ENCODE measurements at places on chromosomes 16 and 17. TPM values are rescaled to one million over a fixed set of nuclear protein-coding genes. Genes with fewer than 3 reads are reported as not detected.

DNA sequence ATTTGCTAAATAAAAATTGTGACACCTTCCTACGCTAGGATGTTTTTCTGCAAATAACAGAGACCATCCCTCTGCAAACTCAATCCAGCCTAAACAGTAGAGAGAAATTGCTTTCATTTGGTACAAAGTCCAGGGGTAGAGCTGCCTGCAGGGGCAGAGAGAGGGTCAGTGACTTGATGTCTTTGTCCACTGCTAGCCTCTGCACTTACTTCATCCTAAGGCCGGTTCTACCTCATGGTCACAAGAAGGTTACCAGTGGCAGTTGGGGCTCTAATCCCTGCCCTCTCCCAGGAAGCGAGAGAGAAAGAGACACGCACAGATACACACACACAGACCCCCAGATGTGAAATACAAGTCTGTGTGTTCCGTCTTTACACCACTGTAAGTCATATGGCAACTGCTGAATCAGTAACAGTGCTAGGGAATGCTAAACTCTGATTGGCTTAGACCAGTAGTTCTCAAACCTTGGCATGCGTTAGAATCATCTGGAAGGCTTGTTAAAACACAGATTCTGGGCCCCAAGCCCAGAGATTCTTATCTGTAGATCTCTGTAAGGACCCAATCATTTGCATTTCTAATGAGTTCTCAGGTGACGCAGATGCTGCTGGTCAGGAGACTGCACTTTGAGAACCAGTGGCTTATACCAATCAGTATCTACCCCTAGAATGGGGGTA is 13.1 kb upstream of the LPCAT2 start:
- H3K4me1 ChIP-seq = peaks cover 8% of the 10 kb centered on the region
- DNase-seq = no peak
- H3K27ac ChIP-seq = no peak overlapping the region
- no peaks in the 10 kb centered on the region for H3K36me3 ChIP-seq

DNA sequence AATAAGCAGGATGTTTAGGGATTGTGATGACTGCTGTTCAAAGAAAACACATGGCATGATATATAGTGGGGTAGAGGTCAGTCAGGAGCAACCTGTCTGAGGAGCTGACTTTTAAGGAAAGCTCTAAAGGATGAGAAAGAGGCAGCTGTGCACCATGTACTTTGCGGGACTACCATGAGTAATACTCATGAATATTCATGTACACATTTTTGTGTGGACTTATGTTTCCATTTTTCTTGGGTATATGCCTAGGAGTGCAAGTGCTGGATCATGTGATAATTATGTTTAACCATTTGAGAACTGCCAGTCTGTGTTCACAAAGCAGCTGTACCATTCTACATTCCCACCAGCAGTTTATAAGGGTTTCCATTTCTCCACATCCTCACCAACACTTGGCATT is 35.8 kb downstream of the BEAN1 start:
- no peaks in the 10 kb centered on the region for H3K4me1 ChIP-seq
- H3K36me3 ChIP-seq = no peaks in the 10 kb centered on the region
- H3K27ac ChIP-seq = no peak overlapping the region
- peaks cover 21% of the 10 kb centered on the region for H3K27me3 ChIP-seq
- no peak overlapping the region for H3K4me3 ChIP-seq

Gene DPEP3
- total RNA-seq = not detected

DNA sequence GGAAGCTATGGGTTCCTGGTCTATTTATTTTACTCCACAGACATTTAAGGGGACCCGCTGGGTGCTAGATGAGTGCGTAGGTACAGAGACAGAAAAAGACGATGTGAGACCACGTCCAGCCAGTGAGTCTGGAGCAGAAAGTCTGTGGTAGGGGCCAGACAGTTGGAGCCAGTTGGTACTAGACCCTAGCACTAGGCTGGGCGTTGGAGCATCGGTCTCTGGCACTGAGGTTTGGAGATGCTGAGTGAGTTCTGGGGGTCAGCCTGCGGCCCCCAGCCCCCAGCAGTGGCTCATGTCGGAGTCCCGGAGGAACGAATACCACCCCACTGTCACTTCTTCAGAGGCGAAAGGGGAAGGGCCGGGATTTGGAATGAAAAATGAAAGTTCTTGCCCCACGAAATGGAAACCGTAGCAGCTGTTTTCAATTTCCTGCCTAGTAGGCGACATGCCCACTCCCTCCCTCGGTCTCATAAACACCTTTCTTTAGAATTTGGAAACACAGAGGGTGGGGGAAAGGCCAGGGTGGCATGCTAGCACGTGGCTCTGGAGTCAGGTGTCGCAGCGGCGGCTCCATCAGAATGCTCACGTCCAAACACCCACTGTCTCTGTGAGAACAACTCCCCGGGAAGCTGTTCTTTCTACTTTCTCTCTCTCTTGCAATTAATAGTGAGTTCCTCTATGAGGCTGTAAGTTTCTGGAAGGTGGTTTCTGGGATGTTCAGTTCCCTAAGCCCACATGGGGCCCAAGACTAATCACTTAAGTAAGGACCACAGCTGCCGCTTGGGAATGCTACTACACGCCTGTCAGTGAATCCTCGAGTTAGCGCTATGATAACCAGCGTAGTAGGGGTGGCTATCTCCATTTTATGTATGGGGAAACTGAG is 96.8 kb downstream of the IRF8 start:
- peaks cover 78% of the 10 kb centered on the region for H3K4me1 ChIP-seq
- H3K36me3 ChIP-seq = no peaks in the 10 kb centered on the region
- peak overlapping the region; percentile 73 for H3K27ac ChIP-seq
- peak overlapping the region; percentile 25 for H3K4me3 ChIP-seq
- peak; percentile 64 for DNase-seq

DNA sequence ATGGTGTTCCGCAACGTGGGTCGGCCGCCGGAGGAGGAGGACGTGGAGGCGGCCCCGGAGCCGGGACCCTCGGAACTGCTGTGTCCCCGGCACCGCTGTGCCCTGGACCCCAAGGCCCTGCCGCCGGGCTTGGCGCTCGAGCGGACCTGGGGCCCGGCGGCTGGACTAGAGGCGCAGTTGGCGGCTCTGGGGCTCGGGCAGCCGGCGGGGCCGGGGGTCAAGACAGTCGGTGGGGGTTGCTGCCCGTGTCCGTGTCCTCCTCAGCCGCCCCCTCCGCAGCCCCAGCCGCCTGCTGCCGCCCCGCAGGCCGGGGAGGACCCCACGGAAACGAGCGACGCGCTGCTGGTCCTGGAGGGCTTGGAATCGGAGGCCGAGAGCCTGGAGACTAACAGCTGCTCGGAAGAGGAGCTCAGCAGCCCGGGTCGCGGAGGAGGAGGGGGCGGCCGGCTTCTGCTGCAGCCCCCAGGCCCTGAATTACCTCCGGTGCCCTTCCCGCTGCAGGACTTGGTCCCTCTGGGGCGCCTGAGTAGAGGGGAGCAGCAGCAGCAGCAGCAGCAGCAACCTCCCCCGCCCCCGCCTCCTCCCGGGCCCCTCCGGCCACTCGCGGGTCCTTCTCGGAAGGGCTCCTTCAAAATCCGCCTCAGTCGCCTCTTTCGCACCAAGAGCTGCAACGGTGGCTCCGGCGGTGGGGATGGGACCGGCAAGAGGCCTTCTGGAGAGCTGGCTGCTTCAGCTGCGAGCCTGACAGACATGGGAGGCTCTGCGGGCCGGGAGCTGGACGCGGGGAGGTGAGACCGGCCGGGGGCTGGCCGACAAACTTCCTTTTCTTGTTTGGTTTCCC is 821 bp downstream of the SOCS7 start:
- H3K4me1 ChIP-seq = peaks cover 48% of the 10 kb centered on the region
- H3K27me3 ChIP-seq = no peaks in the 10 kb centered on the region
- H3K27ac ChIP-seq = no peak overlapping the region

DNA sequence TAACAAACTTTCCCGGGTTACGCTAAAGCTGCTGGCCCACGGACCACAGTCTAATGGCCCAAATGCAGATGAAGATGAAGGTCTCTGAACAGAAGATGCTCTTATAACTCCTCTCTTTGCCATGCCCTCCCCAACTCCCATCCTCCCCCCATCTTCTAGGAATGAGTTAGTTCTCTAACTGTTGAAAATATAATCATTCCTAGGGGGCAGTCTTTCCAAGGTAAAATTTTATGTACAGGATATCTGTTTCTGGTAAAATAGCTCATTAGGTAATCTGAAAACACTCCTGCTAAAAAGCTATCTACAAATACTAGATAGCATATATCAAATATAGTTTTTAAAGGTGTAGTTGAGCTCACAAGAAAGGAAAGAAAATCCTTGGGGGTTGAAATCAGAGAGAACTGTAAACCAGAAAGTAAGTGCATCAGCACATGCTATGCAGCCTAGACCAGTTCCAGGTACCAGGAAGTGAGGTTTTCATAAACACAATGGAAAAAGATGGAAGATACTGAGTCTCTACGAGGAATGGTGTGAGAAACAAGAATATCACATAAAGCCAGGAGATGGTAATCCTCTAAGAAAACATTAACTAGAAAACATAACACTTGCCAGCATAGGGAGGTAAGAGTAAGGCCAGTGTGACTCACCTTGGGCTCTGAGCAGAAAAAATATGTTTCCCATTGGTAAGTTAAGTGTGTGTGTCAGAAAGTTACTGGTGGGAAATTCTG is 38.1 kb downstream of the CMC2 start:
- H3K4me1 ChIP-seq = peaks cover 10% of the 10 kb centered on the region
- no peaks in the 10 kb centered on the region for H3K27me3 ChIP-seq
- H3K27ac ChIP-seq = no peak overlapping the region
- no peak overlapping the region for H3K4me3 ChIP-seq

DNA sequence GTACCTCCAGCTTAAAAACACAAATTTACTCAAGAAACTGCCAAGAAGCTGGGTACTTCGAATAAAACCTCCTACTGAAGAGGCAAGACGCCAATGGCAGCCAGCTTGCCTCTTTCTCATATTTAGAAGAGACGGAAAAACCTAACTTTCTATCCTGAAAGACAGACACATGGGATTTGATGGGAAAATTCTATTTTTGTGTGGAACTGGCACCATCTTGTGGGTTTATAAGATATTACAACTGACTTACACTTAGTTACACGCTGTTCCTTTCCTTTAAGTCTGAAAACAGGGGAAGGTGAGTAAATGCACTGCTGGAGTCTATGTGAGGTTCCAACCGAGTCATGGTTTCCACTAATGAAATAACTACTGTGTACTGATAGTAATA is 10.3 kb downstream of the ZNF18 start:
- no peaks in the 10 kb centered on the region for H3K27me3 ChIP-seq
- H3K4me1 ChIP-seq = peaks cover 6% of the 10 kb centered on the region
- H3K4me3 ChIP-seq = no peak overlapping the region
- no peak overlapping the region for H3K27ac ChIP-seq

DNA sequence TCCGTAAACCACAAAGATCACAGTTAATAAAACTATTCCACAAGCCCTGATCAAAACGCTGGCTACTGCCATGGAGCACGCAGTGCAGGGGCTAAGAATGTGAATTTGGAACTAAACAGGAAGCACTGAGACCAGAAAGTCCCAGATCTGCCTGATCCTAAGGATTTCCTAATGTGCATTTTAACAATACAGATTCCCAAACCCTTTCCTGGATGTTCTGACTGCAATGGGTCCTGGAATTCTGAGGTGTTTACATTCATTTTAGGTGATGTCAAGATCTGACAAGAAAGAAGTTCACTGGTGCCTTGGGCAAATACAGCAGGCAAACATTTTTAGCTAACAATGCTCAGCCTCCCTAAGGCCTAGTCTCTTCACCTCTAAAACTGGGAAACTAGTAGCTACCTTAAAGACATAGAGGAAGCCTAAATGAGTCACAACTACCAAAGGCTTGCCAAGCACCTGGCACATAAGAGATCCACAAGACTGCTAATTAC is 10.3 kb downstream of the NSMCE1 start:
- H3K36me3 ChIP-seq = peaks cover 34% of the 10 kb centered on the region
- no peak overlapping the region for H3K4me3 ChIP-seq
- peaks cover 84% of the 10 kb centered on the region for H3K4me1 ChIP-seq
- peak overlapping the region; percentile 47 for H3K27ac ChIP-seq

GRCh38 chr17:6641247-6641863 is 495 bp downstream of the TXNDC17 start:
- H3K4me1 ChIP-seq = peaks cover 56% of the 10 kb centered on the region
- H3K27ac ChIP-seq = peak overlapping the region; percentile 97
- peaks cover 18% of the 10 kb centered on the region for H3K36me3 ChIP-seq
- H3K27me3 ChIP-seq = no peaks in the 10 kb centered on the region
- peak overlapping the region; percentile 81 for H3K4me3 ChIP-seq

- H3K4me3 ChIP-seq = peak overlapping the region; percentile 78
- H3K27ac ChIP-seq = peak overlapping the region; percentile 42
Observed at GRCh38 chr16:23508589-23509440, 1.5 kb downstream of the GGA2 start.

- H3K27ac ChIP-seq = no peak overlapping the region
- no peak overlapping the region for H3K4me3 ChIP-seq
- H3K27me3 ChIP-seq = peaks cover 49% of the 10 kb centered on the region
- no peaks in the 10 kb centered on the region for H3K36me3 ChIP-seq
- no peaks in the 10 kb centered on the region for H3K4me1 ChIP-seq
- no peak for DNase-seq
Observed at GRCh38 chr17:36182176-36183000, 6.0 kb upstream of the TBC1D3B start.

- H3K27ac ChIP-seq = no peak overlapping the region
- no peak overlapping the region for H3K4me3 ChIP-seq
- H3K36me3 ChIP-seq = no peaks in the 10 kb centered on the region
- no peaks in the 10 kb centered on the region for H3K4me1 ChIP-seq
- no peak for DNase-seq
- H3K27me3 ChIP-seq = peaks cover 4% of the 10 kb centered on the region
Observed at GRCh38 chr17:52212851-52213250, 54.3 kb upstream of the CA10 start.

Gene SHCBP1
- 45.0 TPM for total RNA-seq

Gene RHBDL1
- total RNA-seq = 0.60 TPM

Measured in activated naive CD4-positive, alpha-beta T cell treated with anti-CD3 and anti-CD28 coated beads for 36 hours (primary cell).